ENCODE measurements at places on chromosomes 12 and 14.
A peak's percentile ranks its signal among the peaks of the same experiment; 100 is the strongest.

- DNase-seq = peak; percentile 89
Measured at GRCh38 chr12:401235-402028, at the start of gene CCDC77. Gene CCDC77, plus strand, starts transcription at chr12:401644. Its CDS starts 7,740 bp downstream, at chr12:409384.

- no peak for DNase-seq
Measured at GRCh38 chr12:29425722-29426121, 44.8 kb upstream of the ERGIC2 start.

GRCh38 chr14:105204931-105205672 lies 24.0 kb upstream of the NUDT14 start:
- no peak for DNase-seq

DNA sequence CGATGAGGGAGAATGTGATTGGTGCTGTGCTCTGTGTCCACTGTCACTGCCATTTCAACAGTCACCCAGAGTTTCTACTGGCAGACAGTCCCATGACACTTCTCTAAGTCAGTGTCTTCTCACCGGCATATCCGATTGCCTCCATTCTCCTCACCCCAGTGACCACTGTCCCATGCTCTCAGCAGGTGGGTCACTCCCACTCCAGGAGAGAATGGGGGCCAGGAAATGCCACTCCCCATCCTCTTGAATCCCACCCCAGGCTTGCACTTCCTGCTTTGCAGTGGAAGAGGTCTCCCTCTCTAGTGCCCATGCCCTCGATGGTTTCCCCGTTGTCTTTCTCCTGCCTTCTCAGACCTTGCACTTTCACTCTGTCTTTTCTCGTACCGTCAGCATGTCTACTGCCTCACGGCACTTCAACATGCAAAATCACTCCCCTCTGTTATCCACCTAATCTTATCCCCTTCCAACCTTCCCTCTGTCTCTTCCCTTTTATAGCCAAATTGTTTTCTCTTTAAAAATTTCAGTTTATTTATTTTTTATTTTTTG lies 2.2 kb upstream of the EP400 start:
- DNase-seq = no peak

DNA sequence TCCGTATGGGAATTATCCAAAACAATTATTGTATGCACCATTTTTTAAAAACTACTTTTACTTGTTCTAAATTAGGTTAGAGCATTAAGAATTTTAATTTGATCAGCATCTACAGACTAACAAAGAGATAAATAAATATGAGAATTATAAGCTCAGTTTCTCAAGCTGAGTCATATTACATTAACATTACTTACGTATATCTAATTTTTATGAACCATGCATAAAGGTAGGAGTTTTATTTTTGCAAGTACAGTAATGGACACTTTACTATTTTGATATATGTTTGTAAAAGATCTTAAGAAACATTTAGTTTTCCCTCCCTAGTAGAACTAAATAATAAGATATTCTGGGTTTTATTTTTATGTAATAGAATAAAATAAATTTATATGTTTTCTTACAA lies 410.1 kb downstream of the TMEM117 start:
- DNase-seq = no peak

DNA sequence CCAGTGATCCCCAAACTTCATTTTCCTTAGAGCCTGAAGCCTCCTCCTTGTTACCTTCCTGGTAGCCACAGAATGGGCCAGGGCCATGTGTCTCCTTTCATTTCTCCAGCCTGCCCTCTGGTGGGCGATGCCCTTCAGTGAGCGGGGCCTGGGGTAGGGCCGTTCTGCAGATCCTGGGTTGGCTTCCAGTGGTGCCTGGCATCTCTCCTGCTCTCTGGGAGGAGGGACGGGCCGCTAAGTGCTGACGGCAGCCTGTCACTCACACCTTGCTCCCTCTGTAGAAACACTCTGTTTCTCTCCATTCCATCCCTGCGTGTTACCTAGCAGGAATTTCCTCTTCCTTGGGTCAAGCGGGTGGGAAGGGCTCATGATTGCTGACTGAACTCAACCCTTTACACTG lies 232.1 kb downstream of the CACNA1C start:
- no peak for DNase-seq

DNA sequence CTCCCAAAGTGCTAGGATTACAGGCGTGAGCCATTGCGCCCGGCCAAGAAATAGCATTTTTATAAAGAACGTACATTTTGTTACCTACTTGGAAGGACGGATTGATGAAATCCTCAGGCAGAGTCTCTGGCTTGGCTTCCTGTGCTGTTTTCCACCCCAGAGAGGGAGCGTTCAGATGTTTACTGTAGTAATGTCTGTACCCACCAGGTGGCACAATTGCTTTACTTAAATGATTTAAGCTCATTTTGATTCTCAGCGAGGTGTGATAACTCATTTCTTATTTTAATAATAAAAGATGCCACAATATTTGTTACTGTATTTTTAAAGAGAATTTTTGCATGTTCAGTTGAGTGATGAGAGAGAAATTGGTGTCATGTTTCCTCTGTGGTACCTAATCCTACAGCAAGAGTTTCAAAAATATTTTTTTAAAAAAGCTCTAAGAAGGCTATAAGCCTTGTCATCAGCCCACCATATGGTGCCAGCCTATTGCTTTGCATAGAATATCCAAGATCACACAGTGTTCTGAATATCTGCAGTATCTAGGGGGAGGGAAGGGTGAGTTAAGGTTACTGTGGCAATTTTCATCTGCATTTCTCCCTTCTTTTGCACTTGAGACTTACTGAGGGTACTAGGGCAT lies 82.6 kb upstream of the TRAF3 start:
- DNase-seq = peak; percentile 11

GRCh38 chr12:116397148-116397547 lies 119.7 kb upstream of the MED13L start:
- no peak for DNase-seq

DNA sequence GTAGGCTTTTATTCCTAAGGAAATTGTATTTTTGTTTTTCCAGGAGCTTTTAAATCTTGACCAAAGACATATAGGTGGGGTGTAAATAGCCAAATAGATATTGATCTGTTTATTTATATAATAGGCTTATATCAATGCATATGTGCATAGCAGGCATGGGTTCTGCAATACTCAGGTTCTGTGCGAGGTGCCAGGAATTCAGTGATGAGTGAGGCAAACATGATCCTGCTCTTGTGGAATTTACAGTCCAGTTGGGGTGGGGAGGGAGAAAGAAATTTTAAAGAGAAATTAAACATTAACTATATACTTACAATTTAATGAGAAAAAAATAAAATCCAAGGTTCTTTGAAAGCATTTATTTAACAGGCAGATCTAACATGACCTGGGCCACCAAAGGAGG lies 160.3 kb upstream of the HIF1A start:
- no peak for DNase-seq

DNA sequence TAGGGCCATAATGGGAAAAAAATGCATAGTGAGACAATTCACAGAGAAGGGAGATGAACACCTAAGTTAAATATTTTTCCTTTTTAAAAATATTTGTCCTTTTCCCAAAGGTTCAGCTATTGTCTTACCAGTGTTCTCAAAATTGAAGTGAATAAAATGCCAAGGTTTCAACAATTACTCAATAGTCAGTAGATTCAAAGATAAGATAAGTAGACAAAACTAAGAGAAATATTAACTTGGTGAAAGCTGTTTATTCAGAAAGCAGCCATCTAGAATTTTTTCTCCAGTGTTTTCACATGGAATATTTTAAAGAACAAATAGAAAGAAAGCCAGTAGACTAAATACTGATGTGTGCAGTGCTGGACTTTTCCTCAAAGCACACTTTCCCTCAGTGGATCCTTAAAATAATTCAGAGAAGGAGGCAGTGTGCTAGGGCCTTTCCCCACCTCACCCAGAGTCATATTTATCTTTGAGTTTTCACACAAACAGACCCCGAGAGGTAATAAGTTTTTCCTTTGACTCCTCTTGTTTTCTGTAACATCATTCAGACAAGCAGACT lies 144.5 kb upstream of the PLEKHG7 start:
- DNase-seq = no peak

DNA sequence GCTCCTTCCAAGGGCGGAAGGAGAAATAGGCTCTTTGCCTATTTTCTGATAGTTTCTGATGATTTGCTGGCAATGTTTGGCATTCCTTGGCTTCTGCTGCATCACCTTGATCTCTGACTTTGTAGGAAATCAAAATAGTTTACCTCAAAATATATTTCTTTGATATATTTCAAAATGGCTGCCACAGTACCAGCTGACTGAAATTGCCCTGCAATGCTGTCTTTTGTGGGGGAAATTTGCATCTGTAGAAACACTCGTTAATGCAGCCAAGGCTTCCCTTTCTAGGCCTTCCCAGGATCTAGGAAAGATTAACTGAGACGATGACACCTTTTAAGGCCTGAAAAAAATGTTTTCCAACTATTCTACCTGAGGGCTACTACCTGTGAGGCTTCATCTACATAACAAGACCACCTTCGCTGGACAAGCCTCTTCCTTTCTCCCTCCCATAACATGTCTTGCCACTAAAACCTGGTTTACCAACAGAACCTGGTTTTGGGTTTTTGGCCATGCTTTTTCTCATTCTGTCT lies 212.8 kb upstream of the SSTR1 start:
- no peak for DNase-seq

DNA sequence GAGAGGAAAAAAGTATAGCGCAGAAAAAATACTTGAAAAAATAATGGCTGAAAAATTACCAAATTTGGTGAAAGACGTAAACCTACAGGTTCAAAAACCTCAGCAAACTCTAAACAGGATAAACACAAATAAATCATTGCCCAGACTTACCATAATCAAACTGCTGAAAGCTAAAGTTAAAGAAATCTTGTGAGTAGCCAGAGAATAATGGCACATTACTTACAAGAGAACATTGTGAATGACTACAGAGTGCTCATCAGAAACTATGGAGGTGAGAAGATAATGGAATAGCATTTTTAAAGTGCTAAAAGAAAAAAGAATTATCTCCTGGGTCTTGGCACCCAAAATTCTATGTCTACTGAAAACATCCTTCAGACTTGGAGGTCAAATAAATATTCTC lies 36.0 kb downstream of the ATF1 start:
- no peak for DNase-seq

GRCh38 chr14:54219261-54220070 lies 177.3 kb upstream of the CDKN3 start:
- DNase-seq = no peak

DNA sequence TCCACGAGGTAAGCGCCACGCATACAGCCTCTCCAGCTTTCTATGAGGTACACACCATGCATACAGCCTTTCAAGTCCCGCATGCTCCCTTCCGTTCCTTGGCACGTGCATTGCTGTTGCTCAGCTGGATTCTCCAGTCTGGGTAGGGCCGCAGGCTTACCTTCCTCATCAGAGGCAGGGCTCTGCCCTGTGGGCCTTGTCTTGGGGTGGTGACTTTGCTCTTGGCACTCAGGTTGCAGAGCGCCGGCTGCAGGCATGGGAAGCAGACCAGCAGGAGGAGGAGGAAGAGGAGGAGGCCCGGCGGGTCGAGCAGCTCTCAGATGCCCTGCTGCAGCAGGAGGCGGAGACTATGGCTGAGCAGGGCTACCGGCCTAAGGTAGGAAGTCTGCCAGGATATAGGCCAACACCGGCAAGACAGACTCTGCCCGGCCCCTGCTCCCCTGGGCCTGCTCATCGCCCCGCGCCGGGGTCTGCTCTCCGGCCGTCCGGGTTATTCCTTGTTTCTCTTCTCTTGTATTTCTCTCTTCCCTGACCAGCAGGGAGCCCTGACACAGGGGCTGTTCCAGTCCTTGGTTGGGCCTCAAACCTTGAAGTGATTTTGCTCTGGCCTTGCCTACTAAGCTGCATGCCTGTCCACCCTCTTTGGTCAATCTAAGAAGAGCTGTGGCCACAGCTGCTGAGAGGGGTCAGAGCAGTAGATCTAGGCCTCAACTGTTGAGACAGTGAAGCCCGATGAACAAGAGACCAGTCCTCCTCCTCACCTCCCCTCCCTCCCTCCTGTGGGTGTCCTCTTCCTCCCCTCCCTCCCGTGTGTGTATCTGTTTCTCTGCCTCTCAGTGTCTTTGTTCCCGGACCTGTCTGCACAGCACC lies 15.3 kb downstream of the TCHP start:
- no peak for DNase-seq

DNA sequence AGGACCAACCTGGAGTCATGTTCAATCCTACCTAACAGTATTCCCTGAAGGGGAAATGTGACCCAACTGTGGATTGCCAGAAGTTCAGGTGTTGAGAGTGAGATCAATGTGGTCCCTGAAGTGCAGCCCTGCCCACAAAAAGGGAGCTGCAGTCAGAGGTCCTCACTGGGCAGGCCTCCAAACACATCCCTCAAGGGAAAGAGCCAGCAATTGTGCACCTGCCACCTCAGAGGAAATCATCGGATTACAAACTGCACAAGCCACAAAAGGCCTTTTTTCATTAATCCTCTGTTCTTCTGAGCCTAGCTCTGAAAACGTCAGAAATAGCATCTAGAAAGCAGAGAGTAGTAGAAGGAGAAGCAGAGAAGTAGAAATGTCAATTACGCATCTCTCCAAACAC lies 10.8 kb upstream of the MDM1 start:
- no peak for DNase-seq

DNA sequence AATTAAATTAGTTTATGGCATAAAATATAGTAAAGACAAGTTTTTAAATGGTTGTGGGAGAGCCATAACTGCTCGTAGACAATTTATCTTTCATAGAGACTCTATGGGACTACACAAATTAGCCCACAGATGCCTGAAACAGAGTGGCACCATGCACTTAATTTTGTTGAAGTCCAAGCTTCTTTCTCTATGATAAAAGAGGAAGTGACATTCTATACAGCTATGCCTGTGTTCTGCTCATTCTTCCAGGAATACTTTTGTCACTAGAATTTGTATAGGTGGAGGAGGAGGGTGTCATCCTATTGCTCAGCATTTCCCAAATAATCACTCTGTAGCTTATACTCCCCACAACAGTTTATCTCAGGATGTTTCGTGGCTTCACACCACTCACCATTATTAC lies 43.7 kb upstream of the KICS2 start:
- no peak for DNase-seq

DNA sequence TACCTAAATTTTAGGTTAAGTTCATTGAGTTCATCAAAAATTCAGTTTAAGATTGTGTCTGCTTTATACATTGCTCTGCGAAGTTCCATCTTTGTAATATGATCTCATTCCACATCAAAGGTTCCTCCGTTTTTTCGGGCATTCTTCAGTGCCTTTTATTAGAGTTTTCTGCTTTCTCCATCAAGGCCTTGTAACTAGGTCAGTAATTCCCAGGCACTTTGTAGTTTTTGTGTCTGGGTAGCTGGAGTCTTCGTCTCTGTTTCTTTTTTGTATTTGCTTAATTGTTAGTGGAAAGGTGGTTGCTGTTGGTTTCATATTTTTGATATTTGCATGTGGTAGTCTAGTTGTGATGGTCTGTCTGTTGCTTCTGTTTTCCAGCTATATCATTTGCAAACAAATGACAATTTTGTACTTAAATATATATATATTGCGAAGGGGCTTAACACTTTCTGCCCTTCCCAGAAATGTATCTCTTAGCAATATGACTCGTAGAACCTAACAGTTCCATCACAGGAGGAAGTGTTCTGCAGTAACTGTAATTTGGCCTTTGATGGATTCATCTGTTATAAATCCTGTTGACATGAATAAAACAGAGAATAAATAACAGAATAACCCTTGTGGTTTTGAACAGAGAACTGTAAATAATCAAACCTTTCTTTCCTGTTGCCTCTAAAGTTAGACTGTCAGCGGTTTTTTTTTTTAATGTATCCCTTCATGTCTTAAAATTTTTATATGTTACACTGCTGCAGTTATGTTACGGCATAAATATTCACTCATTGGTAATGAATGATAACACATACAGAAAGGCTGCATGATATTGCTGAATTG lies 88.4 kb upstream of the DYNC1H1 start:
- no peak for DNase-seq

GRCh38 chr12:31861360-31861759 lies 97.9 kb upstream of the RESF1 start:
- no peak for DNase-seq
